ENCODE measurements at places on chromosomes 4 and X.
A peak's percentile ranks its signal among the peaks of the same experiment; 100 is the strongest.

GRCh38 chr4:8577046-8577445, 3.1 kb upstream of the GPR78 start:
- DNase-seq = no peak

DNA sequence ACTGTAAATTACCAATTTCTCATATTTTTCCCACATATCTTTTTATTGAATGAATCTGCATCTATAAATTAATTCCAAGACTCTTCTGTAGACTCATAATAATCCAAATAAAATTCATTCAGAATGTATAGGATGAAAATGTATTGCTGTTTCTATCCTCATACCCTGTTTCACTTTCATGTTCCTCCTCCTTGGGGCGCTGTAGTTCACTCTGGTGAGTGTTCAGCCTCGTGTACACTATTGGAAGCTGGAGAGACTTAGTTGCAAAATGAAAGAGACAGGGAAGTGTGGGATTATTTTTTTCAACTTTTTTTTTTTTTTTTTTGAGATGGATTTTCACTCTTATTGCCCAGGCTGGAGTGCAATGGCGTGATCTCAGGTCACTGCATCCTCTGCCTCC, 296.1 kb downstream of the TLL1 start:
- peak; percentile 49 for DNase-seq

GRCh38 chrX:40831750-40832149, 96.4 kb upstream of the MED14 start:
- no peak for DNase-seq

DNA sequence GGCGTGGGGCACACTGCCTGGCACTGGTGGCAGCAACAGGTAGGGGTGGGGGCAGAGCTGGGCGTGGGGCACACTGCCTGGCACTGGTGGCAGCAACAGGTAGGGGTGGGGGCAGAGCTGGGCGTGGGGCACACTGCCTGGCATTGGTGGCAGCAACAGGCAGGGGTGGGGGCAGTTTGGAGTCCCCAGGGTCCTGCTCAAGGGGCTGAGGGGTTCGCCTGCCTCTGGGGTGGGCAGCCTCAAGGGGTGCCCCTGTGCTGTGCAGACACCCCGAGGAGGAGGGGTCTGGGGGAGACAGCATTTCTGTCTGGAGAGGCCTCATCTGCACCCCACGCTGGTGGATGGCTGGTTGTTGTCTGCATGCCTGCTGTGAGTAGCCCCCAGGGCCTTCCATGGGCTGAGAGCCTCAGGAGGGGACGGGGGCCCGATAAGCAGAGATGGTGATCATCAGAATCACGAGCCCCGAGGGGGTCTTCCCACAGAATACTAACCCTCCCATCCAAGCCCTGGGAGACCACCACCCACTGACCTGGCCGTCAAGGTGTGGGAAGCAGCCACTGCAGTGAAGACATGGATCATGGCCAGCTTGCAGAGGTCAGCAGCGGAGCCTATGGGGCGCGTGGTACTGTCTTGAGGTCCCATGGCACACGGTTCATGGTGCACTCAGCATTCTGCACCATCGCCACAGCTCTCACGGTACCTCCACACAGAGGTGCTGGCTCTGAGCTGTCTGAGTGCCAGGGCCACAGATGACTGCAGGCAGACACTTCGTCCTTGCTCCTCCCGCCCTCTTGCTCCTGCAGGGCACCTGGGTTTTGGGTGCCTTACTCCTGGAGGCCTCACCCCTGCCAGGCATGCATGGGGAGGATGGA, 21.5 kb downstream of the NAT8L start:
- no peak for DNase-seq

- no peak for DNase-seq
Measured at GRCh38 chr4:101604976-101605375, 185.6 kb upstream of the BANK1 start.

- no peak for DNase-seq
Measured at GRCh38 chr4:90128961-90129495, 1.8 kb downstream of the CCSER1 start.

DNA sequence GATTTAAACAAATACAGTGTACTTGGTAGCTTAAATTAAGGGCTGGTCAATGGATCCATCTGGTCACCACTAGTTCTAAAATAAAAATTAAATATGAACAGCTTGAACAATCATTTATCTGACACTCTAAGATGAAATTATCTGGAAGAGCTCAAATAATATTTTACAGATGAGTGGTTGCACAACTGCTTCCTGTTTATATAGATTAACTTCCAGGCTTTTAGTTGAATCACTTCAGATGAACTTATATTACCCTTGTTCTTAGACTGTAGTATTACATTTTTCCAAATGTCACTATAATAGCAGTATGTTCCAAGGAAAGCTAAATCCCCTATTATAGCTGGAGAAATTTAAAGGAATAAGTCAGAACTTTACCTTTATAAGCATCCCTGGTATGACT, 92.4 kb upstream of the SMIM10 start:
- no peak for DNase-seq

- DNase-seq = no peak
Measured at GRCh38 chr4:34094114-34094513, 2150.2 kb downstream of the ARAP2 start.

GRCh38 chrX:72366178-72366577, 60.5 kb upstream of the CITED1 start:
- DNase-seq = no peak

- DNase-seq = no peak
Measured at GRCh38 chr4:145281224-145281623, 100.8 kb upstream of the OTUD4 start.

GRCh38 chr4:54229631-54230483, 764 bp downstream of the PDGFRA start:
- DNase-seq = no peak

GRCh38 chr4:118798658-118799057, 37.3 kb downstream of the SEC24D start:
- DNase-seq = no peak

DNA sequence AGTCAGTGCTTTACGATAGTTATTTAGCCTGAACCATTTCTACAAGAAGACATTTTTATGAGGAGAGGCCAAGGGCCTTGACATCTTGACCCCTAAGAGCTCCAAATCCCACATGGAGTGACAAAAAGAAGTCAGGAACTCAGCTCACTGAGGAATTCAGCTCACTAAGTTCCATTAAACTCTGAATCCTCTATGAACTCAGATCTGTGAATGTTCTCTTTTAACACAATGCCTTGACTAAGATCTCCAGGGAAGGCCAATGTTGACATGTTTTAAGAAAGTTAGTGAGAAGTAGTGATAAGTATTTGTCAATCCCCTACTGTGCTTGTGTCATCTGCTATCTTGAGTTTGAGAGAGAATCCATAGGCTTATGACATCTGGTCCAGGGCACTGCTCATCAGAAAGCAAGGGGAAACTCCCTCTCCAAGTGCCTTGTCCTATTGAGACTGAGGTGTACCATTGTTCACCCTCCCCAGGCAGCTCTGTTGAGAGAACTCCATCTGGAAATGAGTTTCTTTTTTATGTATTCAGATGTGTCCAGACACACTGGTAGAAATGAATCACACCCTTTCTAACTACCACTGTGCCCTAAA, 68.7 kb upstream of the PCDH19 start:
- no peak for DNase-seq

- DNase-seq = no peak
Measured at GRCh38 chr4:13329340-13329850, 154.7 kb downstream of the RAB28 start.

DNA sequence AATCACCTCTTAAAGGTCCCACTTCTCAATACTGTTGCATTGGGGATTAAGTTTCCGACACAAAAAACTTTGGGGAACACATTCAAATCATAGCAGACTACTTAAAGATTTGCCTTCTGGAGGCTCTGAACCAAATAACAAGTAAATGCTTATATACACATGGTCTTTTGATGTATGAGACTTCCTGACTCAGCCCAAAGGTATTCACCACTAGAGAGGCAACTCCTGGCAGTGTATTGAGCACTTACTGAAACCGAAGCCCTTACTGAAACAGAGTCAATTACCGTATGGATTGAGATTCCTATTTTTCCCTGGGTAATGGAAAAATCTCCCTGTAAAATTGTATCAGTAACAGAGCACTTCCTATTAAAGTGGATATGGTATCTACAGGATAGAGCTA, 45.4 kb downstream of the ZCCHC13 start:
- DNase-seq = no peak

DNA sequence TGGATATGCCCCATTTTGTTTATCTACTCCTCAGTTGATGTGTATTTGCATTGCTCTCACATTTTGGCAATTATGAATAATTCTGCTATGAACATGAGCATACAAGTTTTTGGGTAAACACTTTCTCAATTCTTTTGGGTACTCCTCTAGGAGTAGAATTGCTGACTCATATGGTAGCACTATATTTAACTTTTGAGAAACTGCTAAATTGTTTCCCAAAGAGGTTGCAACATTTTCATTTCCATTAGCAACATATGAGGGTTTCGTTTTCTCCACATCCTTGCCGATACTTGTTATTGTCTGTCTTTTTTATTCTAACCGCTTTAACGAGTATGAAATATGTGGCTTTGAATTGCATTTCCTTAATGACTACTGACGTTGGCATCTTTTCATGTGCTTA, 185.4 kb downstream of the TSPAN5 start:
- no peak for DNase-seq

DNA sequence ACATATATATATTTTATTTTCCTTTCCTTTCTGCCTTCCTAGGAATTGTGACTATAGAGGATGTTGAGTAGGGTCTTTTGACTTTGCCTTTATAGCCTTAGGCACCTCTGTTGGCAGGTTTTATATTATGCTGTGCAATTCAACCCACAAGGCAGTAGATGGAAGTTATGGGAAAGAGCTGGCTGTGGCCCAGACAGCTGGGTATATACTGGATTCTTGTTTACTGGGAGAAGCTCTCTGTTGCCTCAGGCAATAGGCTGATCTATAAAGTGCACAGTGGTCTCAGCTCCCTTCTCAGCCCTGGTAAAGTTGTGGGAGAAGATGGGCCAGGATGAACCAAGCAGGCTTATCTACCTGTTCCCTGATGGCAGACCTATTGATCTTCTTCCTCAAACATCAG, 342.0 kb downstream of the GBA3 start:
- no peak for DNase-seq

GRCh38 chr4:186839122-186840037, 115.7 kb upstream of the FAT1 start:
- no peak for DNase-seq

GRCh38 chr4:75512386-75513211, 1.6 kb downstream of the RCHY1 start:
- DNase-seq = no peak

- DNase-seq = no peak
Measured at GRCh38 chr4:143771269-143771668, 70.8 kb upstream of the FREM3 start.

GRCh38 chr4:89551191-89551590, 243.6 kb upstream of the GPRIN3 start:
- DNase-seq = no peak

DNA sequence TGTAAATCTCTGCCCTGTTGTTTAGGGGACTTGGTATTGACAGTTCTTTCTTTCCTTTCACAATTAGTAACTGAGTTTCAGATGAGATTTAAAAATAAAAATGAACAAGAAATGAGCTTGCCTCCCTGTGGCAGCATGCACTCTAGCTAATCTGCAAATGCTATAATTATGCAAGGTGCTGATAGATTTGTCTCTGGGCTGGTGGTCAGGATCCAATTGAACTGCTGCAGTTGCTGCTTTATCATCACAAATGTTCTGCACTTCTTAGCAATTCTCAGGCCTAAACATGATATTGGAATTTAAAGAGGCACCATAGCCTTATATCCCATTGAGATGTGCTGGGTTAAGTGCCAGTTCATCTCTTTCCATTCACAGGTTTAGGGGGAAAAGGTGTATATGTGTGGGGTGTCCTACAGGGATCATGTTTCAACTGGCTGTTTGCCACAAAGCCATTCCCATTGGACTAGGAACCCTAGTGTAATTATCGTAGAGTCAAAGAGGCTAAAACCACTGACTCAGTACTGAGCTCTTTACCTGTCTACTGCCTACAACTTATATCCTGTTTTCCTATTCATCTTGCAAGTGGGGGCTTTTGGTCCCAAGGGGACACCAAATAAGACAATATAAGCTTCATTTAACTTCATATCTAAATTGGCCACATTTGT, 260.3 kb upstream of the TEX13A start:
- no peak for DNase-seq

DNA sequence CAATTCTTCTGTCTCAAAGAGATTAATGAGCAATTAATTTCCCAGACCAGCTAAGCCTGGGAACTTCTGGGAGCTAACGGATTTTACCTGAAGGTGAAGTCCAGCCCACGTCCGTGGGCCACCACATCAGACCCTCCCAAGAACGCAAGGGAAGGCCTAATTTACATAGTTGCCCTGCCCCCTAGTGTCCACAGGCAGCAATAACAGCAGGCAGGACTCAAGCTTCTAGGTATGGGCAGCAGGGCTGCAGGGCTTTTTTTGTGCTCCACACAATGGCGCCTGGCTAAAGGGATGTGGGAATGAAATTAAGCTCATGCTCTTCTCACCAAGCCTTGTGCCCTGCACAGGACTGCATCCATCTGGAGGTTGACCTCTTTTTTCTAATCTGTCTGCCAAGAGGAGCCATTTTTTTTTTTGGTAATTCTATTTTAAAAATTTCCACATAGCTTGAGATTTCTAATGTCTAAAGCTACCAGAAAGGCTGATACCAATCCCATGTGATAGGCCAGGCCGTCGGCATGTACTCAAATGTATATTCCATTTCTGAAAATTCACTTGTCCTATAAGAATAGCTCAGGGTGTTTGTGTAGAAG, 111.9 kb upstream of the TMEM164 start:
- peak; percentile 59 for DNase-seq

DNA sequence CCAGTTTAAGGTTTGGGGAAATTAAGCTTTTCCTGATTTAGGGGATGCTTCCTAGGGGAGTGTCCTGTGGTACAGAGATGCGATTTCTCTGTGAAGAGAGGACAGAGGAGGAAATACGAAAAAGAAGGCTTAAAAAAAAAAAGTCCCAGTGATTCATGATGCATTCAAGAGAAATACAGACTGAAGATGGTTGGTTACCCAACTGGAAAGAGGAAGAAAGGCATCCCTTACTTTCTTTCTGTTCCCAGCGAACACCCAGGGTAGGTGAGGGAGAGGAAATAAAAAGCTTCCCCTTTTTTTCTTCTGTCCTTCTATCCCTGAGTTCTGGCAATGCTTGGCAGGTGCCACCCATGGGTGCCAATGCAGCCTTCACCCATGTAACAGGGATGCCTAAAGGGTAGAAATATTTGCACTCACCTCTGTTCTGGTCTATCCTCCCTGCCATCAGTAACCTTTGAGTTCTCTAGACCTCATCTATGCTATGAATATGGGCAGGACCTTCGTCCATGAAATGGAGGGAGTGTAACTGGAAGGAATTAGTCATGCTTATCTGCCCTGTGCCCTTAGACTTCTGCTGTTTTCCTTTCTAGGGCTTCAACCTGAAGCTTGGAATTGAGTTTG, 230.1 kb upstream of the GALNTL6 start:
- DNase-seq = no peak

DNA sequence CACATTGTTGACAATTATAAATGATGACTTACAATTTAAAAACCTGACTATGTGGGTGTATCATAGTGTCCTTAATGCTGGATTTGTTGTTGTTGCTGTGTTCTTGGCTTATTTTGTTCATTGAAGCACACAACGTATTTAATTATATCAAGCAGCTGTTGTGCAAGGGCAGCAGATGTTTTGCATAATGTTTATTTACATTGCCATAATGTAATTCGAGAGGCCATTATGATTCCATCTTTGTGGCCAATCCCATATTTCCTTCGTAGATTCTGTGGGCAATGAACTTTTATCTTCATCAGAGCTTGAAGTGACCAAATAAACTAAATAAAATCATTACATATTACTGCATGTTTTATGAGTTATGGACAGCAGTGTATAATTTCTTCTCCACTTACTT, 422.6 kb upstream of the GALNTL6 start:
- DNase-seq = no peak

- DNase-seq = no peak
Measured at GRCh38 chr4:64271601-64272081, 137.6 kb downstream of the TECRL start.

- DNase-seq = no peak
Measured at GRCh38 chr4:121684561-121684960, 12.2 kb downstream of the ANXA5 start.

Measured in BE2C (cell line).